ENCODE measurements at places on chromosomes 13 and 19.

DNA sequence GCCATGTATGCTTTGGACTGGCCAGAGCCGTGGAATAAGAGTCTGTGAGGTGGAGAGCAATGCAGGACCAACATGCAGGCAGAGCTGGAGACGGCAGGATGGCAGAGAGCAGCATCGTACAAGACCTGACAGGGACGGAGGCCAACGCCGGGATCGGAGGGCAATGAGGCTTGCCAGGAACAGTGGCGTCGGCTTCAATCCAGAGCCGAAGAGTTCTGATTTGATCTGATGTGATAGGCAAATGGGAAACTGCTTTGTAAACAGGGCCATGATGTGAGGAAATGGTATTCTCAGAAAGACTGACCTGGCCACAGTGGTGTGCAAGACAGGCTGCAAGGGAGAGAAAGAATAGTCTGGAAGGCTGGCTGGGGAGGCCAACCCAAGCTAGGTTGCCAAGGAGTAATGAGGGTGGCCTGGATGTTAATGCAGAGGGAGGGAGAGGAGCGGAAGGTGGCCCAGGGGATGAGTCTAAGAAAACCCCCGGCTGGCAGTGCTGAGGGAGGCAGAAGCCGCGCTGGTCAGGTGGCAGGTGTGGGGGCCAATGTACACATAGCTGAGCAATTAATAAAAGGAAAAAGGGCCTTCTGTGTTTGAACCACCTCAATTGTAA, 26.7 kb downstream of the RCBTB2 start:
- DNase-seq, result no peak

- no peak for DNase-seq
Observed at GRCh38 chr19:57190301-57190700, 999 bp upstream of the ZNF264 start.

DNA sequence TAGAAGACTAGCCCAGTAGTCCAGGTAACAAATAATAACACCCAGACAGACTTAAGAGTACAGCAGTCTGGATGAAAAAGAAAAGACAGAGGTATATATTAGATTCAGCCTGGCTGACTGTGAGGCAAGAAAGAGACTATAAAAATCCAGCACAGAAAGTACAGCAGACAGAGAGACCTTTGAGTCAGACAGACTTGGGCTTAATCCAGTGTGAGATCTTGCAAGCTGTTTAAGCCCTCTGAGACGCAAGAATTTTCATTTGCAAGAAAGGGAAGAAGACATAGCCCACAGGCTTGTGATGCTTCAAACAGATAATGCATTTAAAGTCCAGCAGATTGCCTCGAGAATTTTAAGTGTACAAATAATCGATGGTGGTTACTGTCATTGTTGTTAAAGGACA, 471.4 kb downstream of the LIG4 start:
- DNase-seq, result no peak

- no peak for DNase-seq
Observed at GRCh38 chr13:43085545-43085944, 62.2 kb downstream of the DNAJC15 start.

DNA sequence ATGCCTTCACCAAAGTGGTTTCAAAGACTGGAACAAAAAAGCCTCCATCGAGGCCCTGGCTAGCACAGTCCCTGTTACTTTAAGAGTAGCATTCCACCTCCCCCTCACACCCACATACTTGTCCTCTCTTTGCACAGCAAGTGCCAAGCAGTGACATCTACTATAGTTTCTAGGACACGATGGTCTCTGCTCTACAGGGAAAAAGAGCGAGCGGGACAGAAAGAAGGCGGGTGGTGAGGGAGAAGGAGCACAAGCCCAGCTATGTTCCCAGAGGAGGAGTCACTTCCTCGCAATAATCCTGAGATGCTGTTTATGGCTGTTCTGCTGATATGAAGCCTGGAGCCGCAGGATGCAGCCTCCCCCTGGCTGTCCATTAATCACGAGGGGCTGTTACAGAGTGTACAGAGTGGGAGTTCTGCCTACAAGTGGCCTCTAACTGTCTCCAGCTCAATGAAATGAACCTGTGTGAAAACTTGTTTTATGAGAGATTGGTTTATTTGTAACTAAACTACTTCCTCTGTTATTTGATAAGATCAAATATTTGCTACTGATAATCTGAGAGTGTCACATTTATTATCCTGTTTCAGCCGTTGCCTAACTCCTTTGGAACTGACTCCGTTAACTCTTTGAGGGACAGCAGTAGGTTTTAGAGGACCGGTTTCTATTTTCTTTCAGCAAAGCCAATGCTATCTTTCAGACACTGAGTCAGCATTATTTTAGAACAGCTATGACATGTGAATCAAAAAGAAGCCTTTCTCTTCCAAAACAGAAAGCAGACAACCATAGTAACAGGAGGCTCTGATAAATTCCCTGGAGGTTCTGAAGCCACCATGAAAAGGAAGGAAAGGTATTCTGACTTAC, 208.0 kb downstream of the SPRY2 start:
- peak; percentile 77 for DNase-seq

GRCh38 chr13:53311561-53311960, 282.9 kb downstream of the OLFM4 start:
- no peak for DNase-seq

GRCh38 chr19:18298601-18299000, 17.2 kb upstream of the JUND start:
- DNase-seq, result no peak

All from transverse colon (tissue), 4 donors.